Tibial nerve (tissue), 4 donors: ENCODE measurements at places on chromosomes 5 and 9. TPM values are rescaled to one million over a fixed set of nuclear protein-coding genes. Genes with fewer than 3 reads are reported as not detected.

DNA sequence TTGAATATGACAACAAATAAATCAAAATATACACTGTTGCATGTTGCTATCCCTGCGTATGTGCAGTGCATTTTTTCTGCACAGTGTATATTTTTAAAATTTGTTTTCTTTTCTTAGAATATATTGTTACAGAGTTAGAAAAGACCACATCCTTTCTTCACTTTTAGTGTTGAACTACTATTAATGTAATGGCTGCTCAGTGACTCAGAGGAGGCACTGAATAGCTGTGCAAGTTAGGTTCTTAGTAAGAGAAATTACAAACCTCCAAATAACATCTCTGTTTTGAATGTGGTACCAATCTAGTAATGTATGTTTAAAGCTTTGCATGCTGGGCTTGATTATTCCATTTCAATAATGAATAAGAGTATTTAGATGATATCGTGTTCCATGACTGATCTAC, 208.9 kb upstream of the PRR16 start:
- no peak overlapping the region for H3K27ac ChIP-seq
- H3K36me3 ChIP-seq = no peaks in the 10 kb centered on the region
- DNase-seq = no peak
- no peak overlapping the region for H3K4me3 ChIP-seq
- no peaks in the 10 kb centered on the region for H3K4me1 ChIP-seq

DNA sequence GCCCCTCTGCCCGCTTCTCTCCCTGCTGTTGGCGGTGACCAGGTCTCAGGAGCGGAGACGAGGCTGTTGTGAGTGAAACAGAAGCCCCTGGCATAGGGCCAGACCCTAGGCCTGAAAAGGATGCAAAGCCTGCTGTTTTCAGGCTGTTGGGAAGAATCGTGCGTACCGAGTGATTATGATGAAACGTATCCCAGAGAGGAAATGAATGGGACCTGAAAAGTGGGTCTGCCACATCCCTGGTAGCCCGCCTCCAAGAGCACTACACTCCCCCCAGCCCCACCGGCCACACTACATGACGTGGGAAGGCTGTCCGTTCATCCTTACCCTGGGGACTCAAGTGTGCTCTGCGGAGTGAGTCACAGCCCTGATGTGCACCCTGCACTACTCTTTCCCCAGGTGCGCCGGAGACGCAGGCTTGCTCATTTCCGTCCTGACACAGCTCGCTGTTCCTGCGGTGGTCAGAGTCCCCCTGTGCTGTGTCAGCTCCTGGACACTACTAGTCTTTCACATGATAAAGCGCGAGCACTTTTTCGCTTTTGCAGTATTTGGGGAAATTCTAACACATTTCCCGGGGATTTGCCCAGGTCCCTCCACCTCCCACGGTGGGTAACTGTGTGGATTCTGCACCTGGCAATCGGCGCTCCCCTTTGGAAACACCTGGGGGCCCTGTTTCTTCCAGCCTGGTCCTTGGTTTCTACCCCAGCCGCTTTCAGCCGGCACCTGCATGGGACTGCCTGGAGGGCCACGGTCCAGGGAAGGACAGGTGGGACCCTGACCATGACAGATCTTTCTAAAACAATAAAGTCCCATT, 91.5 kb downstream of the ANKRD33B start:
- no peaks in the 10 kb centered on the region for H3K36me3 ChIP-seq
- H3K27me3 ChIP-seq = no peaks in the 10 kb centered on the region
- H3K27ac ChIP-seq = no peak overlapping the region
- no peak overlapping the region for H3K4me3 ChIP-seq

DNA sequence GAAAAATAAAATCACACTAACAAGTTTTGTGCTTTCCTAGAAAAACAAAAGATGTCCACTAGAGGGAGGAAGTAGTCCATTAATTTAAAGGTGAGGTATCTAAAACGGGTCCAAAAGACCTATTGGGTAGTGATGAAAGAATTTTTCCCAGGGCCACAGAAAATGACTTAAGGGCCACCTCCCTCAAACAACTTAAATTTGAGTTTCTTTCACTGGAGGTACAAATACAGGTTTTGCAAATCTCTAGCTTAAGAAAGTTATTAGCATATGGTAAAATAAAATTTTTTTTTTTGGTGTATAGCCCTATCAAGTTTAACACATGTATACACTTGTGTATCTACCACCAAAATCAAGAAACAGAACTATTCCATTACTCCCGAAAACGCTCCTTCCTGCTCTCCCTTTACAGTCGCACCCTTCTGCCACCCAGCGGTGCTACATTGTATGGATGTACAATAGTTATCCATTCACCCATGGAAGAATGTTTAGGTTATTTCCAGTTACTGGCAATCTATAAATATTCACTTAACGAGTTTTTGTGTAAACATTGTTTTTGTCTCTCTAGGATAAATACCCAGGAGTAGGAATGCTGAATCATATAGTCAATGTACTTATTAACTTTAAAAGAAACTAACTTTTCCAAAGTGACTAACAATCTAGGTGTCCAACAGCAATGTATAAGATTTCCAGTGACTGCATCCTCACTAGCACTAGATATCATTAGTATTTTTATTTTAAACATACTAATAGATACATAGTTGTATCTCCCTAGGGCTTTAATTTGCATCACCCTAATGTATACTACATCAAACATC, 21.9 kb downstream of the DEPDC1B start:
- H3K27me3 ChIP-seq = no peaks in the 10 kb centered on the region
- H3K36me3 ChIP-seq = no peaks in the 10 kb centered on the region
- no peaks in the 10 kb centered on the region for H3K4me1 ChIP-seq
- no peak overlapping the region for H3K27ac ChIP-seq
- no peak for DNase-seq

GRCh38 chr9:123420592-123421111, 64.7 kb downstream of the CRB2 start:
- H3K27ac ChIP-seq = no peak overlapping the region
- H3K27me3 ChIP-seq = no peaks in the 10 kb centered on the region
- H3K4me3 ChIP-seq = no peak overlapping the region
- no peaks in the 10 kb centered on the region for H3K36me3 ChIP-seq

DNA sequence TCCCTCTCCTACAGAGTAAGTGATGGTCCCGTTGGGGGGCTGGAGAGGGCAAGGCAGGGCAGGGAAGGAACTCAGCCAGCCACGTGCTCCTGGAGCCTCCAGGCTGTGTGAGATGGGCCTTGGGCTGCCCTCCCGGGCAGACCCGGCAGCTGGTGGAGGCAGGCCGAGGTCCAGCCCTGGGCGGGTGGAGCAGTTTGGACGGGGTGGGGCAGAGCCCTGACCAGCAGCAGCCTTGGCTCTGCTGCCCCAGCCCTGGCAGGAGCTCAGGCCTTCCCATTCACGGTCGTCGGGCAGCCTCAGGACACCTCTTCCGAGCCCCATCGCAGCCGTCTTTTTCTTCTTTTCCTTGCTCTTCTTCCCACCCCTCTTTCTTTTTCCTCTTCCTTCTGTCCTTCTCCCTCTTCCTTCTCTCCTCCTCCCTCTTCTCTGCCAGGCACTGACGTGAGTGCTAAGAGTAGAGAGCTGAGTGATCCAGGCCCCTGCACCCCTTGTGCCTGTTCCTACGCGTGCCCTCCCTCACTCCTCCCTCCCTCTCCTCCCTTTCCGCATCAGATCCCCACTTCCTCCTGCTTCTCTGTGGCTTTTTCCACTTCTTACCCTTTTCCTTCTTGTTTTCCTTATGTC, 42.8 kb downstream of the AMBP start:
- DNase-seq = no peak
- H3K27me3 ChIP-seq = no peaks in the 10 kb centered on the region
- peaks cover 94% of the 10 kb centered on the region for H3K36me3 ChIP-seq
- no peak overlapping the region for H3K4me3 ChIP-seq
- no peak overlapping the region for H3K27ac ChIP-seq

Gene ALAD
- 36.3 TPM for total RNA-seq

Gene PCDHA1
- not detected for total RNA-seq
